Activated CD4-positive, alpha-beta T cell treated with anti-CD3 and anti-CD28 coated beads, Interleukin-2, amount 50 U/mL, for 24 hours (primary cell): ENCODE measurements at places on chromosomes 11 and 22.

DNA sequence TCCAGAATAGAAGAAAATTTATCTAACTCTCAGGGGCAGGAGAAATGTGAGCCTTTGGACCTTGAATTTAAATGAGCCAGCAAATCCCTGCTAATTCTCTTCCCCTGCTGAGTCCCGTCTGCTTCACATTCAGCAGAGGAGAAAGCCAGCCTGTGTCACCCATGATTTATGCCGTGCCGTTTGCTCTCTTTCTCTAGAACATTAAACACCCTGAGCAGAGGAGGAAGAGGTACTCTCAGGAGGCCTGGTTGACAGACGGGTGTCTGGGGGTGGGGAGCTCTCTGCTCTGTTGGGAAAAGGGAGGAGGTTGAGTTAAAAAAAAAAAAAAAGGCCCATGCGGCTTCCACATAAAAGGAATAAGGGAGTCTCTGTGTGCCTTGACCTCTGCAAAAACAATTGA lies 11.3 kb upstream of the MTMR3 start:
- no peak for DNase-seq

DNA sequence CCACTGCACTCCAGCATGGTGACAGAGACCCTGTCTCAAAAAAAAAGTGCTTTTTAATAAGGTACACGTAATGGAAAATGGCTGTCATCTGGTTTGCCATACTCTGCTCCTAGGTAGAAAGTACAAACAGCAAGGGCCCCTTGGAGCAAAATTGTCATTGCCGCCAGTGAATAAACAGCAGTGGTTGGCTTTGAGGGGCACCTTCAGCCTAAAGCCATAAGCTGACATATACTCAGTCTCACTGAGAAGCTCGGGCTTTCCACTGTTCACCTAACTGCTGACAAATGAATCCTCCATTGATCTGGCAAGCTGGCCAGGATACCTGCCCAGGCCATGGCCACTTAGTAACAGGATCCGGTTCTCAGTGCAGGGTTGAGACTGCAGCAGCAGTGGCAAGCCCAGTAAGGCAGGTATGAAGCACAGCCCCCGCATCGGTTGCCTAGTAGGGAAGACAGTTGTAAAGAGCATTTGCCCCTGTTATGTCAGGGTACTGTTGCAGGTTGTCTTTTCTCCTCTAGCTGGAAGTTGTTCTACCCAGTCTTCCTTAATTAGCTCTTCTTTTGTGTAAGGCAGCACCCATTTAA lies 38.8 kb downstream of the MARK2 start:
- no peak for DNase-seq

DNA sequence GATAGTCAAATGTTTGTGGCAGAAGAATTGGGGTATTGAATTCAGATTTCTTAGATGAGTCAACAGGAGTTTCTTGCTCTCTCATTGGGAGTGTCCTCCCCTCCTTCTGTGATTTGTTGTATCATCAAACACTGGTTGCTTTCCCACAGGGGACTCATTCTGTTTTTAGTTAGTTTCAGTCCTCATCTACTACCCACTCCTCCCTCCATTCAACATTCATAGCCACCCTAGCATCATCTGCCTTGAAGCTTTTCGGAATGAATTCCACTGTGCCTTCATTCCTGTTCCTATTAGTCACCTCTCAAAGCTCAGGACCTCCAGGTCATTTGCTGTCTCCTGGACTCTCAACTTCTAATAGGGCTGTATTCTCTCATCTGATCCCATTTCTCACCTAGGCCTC lies 31.5 kb upstream of the RAB38 start:
- no peak for DNase-seq

DNA sequence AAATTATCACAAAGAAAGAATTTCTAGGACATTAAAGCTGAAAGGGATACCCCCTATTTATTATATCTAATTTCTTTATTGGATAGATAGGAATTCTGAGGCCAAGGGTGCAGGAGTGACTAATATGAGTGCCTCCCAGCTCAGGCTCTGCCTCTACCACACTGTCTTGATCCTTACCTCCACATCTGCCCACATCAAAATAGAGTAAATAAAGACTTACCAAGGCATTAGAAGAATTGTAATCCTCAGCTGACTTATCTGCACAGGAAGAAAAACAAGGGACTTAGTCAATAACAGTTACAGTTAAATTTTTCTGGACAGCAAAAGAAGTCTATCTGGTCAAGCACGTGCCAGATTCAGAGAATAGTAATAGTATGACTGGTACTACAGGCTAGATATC lies 72.6 kb upstream of the GDPD4 start:
- DNase-seq: no peak

DNA sequence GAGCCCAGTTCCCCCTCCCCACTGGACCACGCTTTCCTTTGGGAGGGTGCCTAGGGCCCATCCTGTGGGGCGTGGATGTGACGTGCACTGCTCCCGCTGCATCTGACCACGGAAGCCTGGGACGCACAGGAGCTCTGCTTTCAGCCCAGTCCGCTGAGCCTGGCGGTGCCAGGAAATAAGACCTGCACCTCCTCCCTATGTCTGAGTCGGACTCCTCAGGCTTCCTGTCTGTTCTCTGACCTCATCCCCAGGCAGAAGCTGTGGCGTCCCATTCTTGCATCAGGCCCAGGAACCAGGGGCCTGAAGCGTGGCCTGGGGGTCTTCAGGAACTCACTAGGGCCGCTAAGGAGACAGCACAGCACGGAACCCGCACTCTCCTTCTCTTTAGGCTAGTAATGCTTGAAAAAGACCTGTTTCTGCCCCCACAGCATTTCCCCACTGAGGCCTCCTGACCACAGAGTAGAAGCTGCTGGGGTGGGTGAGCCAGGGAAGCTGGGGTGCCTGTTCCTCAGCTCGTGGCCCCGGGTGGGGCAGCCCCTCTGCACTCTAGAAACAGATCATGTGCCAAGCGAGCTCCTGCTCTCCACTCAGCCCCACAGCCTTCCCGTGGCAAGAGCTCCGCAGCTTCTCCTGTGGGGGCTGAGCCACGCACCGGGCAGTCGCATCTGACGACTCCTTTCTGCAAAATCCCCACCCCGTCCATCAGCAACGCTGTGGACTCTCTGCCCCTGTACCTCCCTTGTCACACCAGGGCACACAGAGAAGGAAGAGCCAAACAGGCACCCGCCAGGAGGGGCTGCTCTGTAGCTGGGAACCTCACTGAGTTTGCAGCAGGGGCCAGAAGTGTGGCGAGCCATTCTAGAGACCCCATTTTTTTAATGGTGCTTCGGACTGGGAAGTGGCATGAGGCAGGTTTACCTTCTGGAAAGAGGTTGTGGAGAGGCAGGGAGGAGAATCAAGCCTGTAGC lies 22.6 kb downstream of the MOV10L1 start:
- DNase-seq: no peak

GRCh38 chr22:44405661-44406060 lies 92.4 kb downstream of the RTL6 start:
- no peak for DNase-seq

DNA sequence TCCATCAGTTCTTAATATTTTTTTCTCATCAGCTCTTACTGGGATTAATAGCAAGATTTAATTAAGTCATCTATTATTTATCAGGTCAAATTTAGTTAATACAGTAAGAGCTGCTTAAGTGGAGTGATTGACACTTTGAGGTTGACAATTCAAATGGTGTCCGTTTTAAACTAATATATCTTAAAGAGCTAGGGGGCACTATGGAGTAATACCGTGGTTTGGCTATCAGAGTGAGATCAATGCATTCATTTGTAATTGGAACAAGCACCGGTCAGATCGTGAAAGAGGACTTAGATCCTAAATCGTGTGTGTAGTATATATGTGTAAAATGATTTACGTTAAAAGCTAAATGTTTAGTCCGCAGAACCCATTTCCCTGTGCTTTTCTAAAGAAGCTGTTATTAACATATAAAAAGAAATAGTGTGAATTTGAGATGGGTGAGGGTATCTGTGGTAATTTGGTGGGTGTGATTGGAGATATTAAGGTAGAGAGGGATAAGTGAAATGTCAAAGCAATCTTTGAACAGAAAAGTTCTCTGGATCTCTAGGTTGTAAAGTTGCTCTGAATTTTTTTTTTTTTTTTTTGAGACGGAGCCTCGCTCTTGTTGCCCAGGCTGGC lies 2.3 kb downstream of the SIK2 start:
- peak; percentile 11 for DNase-seq

DNA sequence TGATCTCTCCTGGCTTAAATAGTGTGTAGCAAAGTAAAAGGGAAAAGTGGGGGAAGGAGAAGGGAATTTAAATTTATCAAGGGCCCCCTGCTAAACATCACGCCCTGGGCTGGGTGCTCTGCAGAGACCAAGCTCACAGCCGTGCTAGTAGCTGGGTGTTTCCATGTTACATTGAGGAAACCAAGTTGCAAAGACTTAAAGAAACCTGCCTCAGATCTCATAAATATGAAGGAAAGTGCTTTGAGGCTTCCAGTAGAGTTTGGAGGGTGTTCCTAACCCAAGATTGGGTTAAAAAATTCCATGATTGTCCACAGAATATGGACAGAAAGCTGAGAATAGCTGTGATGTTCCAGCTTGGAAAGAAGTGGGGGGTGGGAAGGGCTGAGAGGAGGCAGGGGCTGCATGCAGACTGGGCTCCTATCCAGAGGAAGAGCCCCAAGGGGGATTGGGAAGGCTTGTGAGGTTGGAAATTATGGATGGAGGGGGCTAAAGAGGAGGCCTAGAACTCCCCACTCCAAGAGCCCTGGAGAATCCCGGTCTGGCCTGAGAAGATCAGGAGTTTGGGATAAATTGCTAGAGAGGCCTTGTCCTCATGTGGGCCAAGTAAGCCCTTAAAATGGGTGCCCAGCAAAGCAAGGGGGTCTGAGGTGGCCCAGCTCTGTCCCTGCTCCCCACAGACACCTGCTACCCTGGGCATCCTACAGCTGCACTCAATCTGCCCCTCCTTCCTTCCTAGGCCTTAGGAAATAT lies 25.0 kb upstream of the OAF start:
- no peak for DNase-seq

DNA sequence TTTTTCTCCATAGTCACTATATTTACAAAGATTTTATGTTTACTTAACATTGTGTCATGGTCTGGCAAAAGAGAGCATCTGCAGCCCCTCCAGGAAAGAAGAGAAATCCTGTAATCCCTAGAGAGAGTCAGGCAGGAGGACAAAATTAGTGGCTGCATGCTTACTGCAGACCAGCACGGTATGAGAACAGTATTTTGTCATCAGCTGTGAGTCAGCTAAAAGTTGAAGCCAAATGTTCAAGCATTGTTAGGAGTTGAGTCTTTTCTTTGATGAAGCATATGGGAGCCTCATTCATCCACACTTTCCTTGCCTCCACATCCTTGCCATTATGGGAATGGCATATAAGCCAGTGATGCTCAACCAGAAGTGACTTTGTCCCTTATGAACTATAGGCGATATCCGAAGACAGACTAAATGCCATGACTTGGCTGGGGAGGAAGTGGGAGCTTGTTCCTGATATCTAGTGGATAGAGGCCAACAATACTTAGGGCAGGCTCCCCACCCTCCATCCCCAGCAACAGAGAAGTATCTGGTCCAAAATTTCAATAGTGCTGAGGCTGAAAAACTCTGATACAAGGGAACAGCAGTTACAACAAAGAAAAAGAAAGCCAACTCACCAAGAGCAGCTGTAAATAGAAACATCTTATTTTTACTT lies 112.0 kb upstream of the OR5AK2 start:
- DNase-seq: no peak

- DNase-seq: no peak
Observed at GRCh38 chr22:49867303-49868265, 13.9 kb downstream of the ZBED4 start.

GRCh38 chr11:27416568-27417176 lies 53.7 kb upstream of the CCDC34 start:
- no peak for DNase-seq

DNA sequence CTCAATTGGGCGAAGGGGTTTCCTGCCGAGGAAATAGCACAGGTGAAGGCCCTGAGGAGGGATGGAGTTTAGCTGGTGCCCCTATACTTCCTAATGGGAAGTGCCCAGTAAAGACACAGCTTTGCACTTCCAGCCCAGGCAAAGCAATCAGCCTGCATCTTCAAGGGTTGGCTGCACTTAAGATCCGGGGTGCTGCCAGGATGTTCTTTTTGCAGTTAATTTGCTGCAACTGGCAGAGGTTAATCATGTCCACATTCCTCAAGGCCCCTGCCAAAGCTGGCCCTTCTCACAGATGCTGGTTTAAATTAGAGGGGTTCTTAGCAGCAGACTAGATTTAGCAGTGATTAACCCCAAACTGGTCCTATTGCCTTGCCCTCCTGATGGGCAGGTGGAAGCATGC lies 137.7 kb upstream of the NAV2 start:
- DNase-seq: no peak

DNA sequence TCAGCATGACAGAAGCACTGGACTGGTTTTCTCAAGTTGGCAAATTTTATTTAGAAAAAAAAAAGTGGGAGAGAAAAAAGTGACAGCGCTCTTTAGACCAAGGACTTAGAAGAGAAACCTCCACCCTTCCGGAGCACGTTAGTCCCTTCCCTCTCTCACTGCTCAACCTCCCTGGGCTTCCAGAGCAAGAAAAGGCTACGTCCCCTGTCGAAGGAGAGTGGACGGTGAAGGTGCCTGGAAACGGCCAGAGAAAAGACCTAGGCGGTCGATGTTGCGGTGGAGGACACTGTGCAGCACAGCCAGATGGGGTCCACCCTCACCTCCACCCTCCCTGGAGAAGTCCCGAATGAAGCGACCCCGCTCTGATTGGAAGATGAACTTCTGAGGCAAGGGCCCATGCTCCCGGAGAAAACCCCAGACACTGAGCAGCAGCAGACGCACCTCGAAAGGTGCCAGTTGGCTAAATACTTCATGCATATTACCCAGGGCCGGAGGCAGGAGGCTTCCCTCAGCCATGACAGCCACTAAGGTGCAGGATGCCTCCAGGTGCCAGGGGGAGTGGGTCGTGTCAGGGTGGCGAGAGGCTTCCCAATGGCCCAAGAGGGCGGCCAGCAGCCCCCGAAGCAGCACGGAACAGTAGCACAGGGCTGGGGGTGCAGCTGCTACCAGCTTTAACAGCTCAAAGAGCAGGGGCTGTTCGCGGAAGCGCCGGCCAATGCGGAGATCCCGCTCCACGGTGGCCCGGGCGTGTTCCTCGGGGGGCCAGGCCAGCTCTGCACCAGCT lies 604 bp upstream of the GANAB start:
- no peak for DNase-seq

DNA sequence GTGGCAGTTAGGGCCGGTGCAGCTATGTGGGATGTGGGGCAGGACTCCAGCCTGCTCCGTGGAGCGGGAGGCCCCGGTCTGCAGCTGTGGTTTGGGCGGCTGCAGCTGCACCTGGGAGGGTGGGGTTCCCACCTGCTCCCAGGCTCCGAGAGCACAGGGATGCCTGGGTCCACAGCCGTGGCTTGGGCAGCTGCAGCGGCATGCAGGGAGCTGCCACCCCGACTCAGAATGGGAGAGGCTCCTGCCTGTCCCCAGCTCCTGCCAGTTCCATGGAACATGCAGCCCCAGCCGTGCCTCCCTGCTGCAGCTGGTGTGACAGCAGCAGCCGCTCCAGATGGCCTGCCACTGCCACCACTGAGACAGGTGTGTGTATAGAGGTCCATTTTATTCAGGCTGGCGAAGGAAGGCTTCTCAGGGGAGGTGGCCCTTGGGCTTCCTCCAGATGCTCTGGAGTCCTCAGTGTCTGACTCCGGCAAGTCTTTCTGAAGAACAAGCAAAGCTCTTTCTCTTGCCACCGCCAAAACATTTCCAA lies 21.8 kb upstream of the UPK3A start:
- no peak for DNase-seq

GRCh38 chr11:100562128-100562527 lies 125.0 kb upstream of the ARHGAP42 start:
- no peak for DNase-seq
